Activated CD4-positive, CD25-positive, alpha-beta regulatory T cell treated with anti-CD3 and anti-CD28 coated beads, Interleukin-2, amount 50 U/mL, for 24 hours (primary cell): ENCODE measurements at places on chromosomes 3 and 15.

DNA sequence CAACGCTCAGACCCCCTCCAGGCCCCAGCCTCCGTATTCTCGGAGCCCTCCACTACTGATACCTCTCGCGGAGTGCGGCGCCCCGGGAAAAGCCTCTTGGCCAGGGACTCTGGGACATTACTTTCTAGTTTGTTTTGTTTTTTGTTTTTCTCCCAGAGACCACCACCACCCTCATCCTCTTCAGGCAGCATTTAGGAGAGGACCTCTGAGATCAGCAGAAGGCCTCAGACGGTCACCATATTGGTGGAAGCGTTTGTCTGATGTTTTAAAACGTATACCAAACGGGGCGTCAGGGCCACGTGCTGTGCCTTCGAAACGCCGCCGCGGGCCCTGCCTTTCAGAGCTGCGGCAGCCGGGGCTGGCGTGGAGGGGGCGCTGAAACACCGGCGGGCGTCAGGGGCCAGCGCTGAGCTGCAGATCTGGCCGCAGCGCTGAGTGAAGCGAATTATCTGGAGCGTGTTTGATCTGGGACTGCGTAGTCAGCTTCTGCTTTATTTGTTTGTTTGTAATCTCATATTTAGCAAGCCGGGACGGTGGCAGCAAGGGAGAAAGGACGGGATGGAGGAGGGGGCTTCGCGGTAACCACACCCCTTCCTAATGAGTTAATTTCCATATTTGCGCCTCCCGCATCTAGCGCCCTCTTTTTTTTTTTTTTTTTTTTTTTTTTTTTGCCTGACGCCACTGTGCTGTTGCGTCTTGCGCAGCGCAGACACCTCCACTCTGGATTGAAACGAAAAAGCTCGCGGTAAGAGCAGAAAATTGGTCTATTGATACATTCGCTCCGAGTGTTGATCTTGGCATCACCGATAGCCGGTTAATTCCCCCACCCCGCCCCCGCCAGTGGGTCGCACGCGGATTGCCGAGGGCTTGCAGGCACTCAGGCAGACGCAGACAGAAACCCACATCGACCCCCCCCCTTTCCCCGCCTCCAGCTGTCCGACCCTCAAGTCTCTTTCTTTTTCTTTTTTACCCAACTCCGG, 14.9 kb downstream of the SOX2 start:
- ATAC-seq, result no peak

- no peak for ATAC-seq
Observed at GRCh38 chr3:72196377-72196929, 411.5 kb upstream of the PROK2 start.

- ATAC-seq, result no peak
Observed at GRCh38 chr3:126501736-126502135, 15.8 kb downstream of the UROC1 start.

GRCh38 chr3:148815316-148816110, 12.1 kb upstream of the CPB1 start:
- no peak for ATAC-seq

DNA sequence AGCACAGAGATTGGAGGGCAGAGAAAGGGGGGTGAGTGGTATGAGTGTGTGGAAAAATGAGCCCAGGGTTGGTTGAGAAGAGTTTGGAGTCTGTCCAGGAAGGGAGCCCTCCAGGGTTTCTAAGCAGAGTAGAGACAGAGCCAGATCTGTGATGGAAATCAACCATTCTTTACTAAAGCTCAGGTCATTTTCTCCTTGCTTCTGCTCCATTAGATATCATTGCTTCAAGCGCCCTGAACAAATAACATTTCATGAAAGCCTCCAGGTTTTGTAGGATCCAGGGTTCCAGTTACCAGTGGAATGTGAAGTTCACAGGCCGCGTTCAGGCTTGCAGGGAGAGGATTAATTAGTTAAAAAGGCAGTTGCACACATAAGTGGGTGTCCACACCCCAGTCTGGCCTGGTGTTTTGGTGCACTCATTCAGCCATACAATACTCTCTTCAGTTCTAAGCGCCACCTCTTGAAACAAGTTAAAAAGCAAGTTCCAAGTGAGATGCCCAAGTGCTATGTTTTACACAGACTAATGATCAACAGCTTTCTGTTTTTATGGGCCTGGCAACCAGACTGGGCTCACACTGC, 16.4 kb upstream of the BOC start:
- no peak for ATAC-seq

GRCh38 chr15:90782442-90782841, 65.3 kb downstream of the BLM start:
- ATAC-seq, result no peak
